ENCODE measurements at places on chromosomes 3 and 15.

GRCh38 chr15:45030743-45031142 lies 7.7 kb downstream of the SORD start:
- DNase-seq = no peak

DNA sequence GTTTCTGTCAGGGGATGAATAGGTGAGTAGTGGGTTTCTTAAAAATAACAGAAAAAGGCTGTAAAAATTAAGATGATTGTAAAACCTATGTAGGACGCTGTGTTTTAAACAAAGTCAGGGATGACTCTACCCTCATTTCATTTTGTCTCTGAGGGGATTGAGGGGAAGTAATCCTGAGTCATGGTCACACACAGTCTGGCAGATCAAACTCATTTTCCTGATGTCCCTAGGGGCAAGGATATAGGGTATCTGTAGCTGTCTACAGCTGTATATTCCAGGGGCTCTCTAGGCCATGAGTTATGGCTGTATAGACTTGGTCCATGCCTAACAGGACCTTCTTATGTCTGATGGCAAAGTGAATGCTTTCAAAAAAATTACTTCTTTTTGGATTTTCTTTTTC lies 421.1 kb downstream of the PDCD6IP start:
- no peak for DNase-seq

GRCh38 chr3:127652246-127652995 lies 20.3 kb upstream of the ABTB1 start:
- DNase-seq = no peak

DNA sequence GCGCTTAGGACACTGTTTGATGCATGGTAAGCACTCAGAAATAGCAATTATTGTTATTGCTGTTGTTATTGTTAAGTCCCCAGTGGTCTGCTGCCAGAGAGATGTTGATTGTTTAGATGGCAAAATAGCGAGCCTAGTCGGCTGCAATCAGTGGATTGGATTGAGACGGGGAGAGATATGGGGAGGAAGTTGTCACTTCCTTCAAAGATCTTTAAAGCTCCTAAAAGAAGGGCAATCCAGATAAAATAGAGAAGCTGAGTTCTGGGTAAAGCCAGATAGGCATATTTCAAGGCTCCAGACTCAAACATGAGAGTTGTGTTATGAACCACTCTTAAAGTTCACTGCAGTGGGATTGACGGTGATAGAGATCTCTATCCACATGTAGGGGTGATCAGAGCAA lies 64.5 kb downstream of the RYR3 start:
- no peak for DNase-seq

DNA sequence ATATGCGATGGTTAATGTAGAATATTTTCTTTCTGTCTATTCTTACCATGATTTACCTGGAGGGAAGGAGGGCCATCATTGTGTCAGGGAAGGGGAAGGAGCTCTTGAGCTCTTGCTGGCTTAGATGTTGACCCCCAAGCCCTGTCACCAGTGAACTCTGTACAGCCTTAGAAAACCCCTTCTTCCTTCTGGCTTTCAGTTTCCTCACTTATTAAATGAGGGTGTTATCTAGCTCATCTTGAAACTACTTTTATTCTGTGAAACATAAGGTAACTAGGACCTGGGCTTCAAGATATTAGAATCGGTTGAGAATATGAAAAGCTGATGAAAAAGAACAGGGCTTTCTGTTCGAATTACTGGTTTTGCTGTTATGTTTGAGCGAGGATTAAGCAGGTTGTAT lies 25.1 kb upstream of the UTS2B start:
- no peak for DNase-seq

DNA sequence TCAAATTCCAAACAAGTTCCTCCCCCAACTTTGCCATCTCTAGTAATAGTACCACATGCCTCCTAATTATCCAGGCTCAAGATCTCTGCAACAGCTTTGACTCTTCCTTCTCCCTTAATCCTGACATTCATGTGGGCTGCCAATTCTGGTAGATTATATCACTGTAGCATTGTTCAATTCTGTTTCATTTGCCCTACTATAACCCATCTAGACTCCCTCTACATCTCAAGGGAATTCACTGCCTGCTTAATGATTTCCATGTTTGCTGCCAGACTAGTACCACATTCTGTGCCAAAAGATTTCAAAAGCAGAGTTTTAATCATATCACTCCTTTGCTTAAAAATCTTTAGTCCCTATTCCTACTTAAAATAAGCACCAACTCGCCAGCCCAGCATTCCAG lies 34.6 kb upstream of the PPIB start:
- no peak for DNase-seq

DNA sequence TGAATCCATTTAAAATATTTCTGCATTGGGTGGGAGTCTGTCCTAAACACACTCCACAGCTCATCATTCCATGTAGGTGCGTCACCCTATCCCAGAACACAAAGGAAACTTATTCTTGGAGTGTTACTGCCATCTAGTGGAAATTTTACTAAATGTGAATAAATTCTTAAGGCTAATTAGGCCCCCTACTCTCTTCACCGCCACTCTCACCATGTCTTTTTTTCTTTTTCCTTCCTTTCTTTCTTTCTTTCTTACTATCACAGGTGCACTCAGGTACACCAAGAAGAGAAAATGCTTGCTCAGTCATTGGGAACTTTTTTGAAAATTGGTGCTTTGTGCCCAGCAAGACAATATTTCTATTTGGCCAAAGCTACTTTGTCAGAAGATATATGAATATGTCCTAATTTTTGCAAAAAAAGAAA lies 26.4 kb upstream of the ATP8B4 start:
- no peak for DNase-seq

DNA sequence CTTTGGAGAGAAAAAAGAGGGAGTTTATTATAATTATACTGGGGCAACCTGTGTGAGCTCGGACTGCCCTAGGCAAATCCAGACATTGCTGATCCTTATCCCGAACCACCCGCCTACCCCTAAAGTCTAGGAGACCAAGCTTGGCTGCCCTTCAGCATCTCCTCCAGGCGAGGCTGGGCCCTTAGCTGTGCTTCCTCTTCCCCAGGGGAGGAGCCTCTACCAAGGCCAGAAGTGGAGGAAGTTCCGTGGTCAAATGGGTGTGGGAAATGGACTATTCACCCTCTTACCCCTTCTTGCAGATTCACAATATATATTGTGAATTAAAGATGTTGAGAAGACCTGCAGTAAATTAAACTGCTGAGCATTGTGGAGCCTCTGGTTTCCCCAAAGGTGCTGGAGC lies 158.3 kb upstream of the HES1 start:
- no peak for DNase-seq

GRCh38 chr3:171326717-171327440 lies 133.3 kb downstream of the TNIK start:
- no peak for DNase-seq

- no peak for DNase-seq
Observed at GRCh38 chr3:196440696-196441095, 8.5 kb upstream of the UBXN7 start.

- no peak for DNase-seq
Observed at GRCh38 chr3:38101811-38102443, 35.0 kb downstream of the ACAA1 start.
